ENCODE measurements at places on chromosomes 3 and 15. TPM values are rescaled to one million over a fixed set of nuclear protein-coding genes. Genes with fewer than 3 reads are reported as not detected.

DNA sequence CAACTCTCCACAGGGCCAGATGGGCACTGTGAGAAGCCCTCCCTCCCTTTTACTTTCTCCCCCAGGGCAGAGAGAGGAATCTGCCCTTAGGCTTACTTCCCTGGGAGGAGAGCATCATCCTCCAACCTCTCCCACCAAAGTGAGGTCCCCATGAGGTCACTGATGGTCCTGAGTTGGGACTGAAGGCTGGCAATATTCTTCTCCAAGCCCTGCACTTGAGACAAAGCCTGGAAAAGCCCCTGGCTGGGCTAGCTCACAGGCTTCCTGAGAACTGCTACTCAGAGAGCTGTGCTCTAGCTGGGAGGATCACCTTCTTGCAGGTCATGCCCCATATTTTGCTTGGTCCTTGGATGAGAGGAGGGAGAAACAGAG is 110.0 kb upstream of the MEF2A start:
- DNase-seq = no peak

DNA sequence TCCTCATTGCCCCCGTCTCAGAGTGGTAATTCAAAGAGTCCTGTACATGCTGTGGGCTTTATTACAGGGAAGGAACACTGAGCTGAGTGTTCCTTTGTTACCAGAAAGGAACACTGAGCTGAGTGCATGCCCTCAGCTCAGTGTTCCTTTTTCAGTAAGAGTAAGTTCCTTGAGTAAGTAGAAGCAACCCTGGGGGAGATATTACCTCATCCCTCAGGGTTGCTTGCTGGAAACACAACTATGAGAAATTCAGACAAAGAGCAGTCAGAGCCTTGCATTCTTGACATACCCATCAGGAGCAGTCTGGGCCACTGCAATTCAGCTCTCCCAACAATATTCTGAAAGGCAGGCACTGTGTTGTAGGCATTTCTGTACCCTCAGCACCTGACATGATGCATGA is 17.0 kb downstream of the CHRM5 start:
- no peak for DNase-seq

GRCh38 chr3:44712455-44713075 is at the start of gene ZNF502:
TSS of gene ZNF502 (plus strand) at chr3:44712660. CDS start at chr3:44720262, 7,602 bp downstream.
- peak; percentile 93 for DNase-seq

Gene KLHL40
- total RNA-seq = not detected

Gene ABHD17C
- total RNA-seq = 2.6 TPM

All from right lobe of liver (tissue), 6 donors.